EL (cell line): ENCODE measurements at places on chromosomes 13 and 19.

DNA sequence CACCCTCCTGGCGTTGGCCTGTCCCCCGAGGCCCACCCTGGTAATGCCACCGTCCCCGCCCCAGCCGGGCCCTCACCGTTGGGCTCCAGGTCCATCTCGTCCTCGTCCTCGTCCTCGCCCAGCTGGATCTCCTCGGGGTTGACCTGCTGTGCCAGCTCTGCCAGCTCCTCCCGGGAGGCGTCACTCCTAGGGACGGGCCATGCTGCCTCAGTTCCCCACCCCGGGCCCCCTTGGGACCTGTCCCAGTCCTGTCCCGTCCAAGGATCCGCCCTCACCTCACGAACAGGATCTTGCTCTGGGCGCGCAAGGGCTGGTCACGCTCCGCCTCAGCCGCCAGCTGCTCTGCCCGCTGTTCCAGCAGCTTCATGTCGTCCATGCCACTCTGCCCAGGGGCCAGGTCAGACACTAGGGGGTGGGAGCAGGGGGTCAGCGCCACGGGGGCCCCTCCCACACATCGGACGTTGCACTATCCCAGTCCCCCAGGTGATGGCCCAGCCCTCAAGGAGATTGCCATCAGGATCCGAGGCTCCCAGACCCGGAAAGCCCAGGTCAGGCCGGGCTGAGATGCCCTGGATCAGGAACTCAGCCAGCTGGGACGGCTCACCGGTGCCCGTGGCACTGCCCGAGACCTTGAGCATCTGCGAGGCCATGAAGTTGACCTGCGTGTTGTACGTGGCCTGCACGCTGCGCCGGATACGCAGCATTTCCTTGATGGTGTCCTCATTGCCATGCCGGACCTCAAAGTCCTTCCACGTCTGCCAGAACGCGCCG, 9.5 kb downstream of the XAB2 start:
- DNase-seq: no peak

- DNase-seq: no peak
Observed at GRCh38 chr19:51000981-51001380, 423 bp downstream of the KLK8 start.

DNA sequence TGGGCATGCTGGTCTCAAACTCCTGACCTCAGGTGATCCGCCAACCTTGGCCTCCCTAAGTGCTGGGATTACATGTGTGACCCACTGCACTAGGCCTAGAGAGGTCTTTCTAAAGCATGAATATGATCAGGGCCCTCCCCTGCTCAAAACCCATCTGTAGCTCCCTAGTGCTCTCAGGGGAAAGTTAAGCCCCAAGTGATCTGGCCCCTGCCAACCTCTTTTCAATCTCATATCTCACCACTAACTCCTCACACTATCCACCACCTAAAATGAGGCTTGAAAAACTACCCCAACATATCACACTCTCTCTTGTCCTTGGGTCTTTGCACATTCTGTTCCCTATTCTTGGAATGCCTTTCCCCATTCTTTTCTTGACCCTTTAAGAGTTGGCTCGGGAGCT, 2.0 kb upstream of the DMWD start:
- DNase-seq: no peak

- DNase-seq: peak; percentile 92
Observed at GRCh38 chr13:30340331-30341250, 33.2 kb upstream of the KATNAL1 start.

DNA sequence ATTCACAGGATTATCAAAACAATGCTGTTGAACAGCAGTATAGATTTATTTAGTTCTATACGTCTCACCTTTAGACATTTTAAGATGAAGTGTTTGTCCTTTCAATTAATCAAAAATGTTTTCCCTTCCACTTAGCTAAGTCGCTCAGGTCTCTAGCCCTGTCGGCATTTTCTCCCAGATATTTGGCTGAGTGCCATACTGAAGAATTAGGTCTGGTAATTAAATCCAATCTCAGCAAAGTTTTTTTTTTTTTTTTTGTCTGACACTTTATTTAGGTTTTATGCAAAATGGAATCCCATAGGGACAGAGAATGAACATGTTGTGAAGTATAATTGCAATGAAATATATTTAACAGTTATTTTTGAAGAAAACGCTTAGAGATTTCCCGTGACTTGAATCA, 44.1 kb downstream of the RFC3 start:
- no peak for DNase-seq

DNA sequence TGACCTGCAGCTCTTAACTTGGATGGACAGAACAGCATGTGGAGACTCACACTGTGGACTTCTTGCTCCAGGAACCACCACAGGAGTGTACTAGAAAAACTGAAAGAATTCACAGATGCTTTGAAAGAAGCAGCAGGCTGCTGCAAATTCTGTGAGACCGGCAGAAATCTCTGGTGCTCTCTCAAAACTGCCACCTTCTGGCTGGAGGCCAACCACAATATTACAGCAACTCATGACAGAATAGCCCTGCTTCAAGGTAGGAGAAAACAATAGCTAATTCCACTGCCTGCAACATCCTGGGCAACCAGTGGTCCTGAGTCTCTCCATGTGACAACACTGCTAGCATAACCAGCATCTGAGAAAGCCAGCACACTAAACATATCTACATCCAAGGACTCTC, 26.9 kb downstream of the CDK8 start:
- peak; percentile 25 for DNase-seq

GRCh38 chr19:39355253-39355652, 13.0 kb downstream of the SAMD4B start:
- DNase-seq: no peak

DNA sequence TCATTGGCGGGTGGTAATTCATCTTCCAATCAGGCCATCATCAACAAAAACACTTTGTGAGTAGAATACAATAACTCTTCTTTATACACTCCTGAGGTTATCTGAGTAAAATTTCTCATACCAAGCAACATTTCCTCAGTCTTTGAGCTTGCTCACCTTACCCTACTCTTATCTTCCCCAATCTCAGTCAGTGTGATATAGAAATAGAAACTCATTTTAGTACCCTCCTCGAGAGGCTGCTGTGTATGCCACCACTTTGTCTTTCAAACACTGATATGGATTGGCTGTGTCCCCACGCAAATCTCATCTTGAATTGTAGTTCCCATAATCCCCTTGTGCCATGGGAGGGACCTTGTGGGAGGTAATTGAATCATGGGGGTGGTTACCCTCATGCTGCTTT, 209.7 kb downstream of the RBM26 start:
- no peak for DNase-seq

- no peak for DNase-seq
Observed at GRCh38 chr13:111393221-111393790, 72.9 kb downstream of the TEX29 start.

DNA sequence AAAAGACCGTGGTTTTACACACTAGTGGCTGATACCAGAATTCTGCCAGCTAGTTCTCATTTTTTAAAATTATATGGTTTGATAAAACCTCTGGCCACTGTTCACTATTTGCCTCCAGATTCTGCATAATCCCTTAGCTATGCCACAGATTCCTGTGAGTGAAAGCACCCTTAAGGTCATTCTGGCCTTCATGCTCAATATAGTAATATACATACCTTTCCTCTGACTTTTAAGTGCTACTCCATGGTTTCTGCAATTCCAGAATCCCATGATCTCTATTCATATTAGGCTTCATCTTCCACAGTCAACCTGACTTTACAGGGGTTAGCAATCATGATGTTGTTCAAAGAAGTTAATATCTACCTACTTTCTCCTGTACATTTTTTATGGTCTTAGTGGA, 274.1 kb upstream of the EDNRB start:
- peak; percentile 81 for DNase-seq

DNA sequence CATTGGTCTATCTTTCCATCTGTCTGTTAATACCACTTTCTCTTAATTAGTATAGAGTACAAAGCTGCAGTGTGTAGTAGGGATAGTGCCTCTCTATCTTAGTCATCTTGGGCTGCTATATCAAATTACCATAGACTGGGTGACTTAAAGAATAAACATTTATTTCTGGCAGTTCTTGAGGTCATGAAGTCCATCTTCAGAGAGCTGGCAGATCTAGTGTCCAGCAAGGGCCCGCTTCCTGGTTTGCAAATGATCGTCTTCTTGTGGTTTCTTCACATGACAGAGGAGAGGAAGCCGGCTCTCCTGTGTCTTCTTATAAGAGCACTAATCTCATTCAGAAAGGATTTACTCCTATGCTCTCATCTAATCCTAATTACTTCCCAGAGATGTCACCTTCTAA, 6.1 kb downstream of the ZNF700 start:
- peak; percentile 32 for DNase-seq

- peak; percentile 28 for DNase-seq
Observed at GRCh38 chr19:11699931-11700794, 38.6 kb downstream of the ZNF823 start.

DNA sequence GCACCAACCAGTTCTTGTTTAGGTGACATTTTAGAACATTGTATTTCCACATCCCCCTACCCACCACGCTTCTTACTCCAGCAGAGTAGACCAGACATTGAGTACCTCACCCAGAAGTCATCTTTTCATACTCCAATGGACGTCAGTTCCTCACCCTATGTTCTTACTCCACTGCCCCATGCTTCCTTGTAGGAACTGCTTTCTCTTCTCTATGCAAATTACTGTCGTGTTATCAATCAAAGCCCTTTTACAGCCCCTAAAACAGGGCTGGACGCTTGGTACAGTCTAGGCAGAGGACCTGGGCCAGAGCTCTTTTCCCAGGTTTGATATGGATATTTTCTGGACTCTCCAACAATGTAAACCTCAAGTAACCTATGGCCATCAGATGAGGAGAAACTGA, 58.2 kb downstream of the USP12 start:
- no peak for DNase-seq

- DNase-seq: no peak
Observed at GRCh38 chr19:19581391-19581790, 37.1 kb downstream of the PBX4 start.

GRCh38 chr13:81381560-81381959, 1040.6 kb upstream of the SPRY2 start:
- no peak for DNase-seq

DNA sequence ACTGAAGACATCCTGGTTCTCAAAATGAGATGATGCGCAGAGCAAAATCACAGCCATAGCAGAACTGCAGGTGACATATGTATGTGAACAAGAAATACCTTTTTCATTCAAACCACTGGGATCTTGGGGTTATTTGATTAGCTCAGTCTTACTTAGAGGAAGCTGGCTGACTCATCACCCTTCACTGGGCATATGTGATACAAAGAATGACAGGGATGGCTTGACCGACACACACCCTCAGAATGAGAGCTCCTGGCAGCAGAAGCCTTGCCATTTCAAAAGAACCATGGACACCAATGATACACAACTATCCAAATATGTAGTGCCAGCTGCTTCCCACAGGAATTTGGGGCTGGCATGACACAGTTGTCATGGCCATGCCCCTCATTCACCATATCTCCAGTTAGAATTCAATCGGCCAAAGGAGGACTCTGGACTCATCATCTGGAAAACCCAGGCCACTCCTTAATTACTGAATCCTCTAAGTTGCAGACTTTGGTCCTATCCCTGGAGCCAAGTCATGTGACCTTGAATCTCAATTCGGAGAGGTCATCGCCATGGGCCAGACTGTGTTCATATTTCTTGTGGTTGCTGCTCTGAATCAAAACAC, 115.8 kb downstream of the KATNAL1 start:
- DNase-seq: peak; percentile 56

- DNase-seq: peak; percentile 48
Observed at GRCh38 chr19:13717194-13717643, 47.1 kb upstream of the MRI1 start.

DNA sequence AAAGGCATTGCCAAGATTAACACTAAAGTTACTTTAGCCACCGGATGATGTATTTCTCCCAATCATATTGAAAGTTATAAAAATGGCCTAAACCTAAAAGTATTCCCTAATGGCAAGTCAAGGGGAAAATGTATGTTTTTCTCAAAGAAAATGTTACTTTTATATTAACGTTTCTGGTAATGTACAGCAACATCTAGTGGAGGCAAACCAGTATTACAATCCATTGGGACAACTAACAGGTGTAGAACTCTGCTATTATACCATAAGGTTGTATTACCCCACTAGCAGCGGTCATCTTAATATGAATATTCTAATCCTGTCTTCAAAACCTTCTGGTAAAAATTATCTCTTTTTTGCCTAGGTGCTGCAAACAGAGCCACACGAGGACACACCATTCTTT, 69.2 kb downstream of the ZNF100 start:
- DNase-seq: peak; percentile 30

DNA sequence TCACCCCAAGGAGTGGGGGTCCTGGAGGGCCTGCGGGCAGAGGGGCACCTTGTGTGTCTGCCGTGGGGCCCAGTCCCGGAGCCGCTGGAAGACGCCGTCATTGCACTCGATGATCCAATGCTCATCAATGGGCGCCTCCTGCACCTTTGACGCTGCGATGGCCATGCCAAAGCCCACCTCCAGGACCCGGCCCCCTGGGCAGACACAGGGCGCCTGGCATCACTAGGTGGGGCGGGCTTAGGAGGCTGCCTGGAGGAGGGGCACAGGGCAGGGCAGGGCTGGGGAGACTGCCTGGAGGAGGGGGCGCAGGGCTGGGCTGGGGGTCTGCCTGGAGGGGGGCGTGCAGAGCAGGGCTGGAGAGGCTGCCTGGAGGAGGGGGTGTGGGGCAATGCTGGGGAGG, 1.6 kb downstream of the GAMT start:
- no peak for DNase-seq

DNA sequence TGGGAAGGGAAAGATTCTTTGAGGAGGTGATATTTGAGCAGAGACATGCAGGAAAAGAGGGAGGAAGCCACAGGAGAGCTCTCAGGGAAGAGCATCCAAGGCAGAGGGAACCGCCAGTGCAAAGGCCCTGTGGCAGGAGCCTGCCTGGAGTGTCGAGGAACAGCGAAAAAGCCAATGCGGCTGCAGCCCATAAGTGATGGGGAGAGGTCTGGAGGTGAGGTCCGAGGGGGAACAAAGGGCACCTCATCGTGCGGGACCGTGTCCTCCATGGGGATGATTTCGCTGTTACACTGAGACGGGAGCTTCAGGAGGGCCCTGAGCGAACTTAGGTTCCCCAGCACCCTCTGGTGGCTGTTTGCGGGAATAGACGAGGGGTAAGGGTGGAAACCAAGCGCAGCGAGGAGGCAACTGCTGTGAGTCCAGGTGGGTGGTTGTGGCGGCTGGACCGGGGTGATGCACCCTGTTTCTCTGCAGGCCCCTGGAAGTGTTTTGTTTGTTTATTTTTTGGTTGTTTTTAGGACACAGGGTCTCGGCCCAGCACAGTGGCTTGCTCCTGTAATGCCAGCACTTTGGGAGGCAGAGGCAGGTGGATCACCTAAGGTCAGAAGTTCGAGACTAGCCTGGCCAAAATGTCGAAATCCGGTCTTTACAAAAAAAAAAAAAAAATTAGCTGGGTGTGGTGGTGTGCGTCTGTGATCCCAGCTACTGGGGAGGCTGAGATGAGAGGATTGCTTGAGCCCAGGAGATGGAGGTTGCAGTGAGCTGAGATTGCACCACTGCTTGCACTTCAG, 5.9 kb upstream of the EHD2 start:
- peak; percentile 79 for DNase-seq

- no peak for DNase-seq
Observed at GRCh38 chr13:90708128-90708527, 639.4 kb upstream of the MIR17HG start.

GRCh38 chr13:94520001-94520400, 40.5 kb upstream of the DCT start:
- no peak for DNase-seq
